ENCODE measurements at places on chromosomes 4 and X.

- DNase-seq = no peak
Observed at GRCh38 chr4:114108869-114109268, 129.4 kb upstream of the ARSJ start.

DNA sequence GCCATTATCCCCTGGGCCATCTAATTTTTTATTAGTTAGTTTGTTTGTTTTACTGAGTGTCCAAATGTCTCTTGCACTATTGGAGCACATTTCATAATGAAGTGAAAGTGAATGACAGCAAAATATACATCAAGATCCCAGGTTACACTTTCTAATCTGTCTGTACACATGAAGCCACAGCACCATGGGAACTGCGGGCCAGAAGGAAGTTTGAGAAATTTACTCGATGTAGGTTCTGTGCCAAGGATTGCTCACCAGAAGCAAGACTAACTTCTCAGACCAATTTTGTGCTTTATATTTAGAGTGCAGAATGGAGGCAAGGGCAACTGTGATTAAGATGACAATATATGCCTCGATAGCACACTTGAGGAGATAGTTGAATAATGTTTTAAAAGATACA lies 258.0 kb downstream of the COL25A1 start:
- no peak for DNase-seq

DNA sequence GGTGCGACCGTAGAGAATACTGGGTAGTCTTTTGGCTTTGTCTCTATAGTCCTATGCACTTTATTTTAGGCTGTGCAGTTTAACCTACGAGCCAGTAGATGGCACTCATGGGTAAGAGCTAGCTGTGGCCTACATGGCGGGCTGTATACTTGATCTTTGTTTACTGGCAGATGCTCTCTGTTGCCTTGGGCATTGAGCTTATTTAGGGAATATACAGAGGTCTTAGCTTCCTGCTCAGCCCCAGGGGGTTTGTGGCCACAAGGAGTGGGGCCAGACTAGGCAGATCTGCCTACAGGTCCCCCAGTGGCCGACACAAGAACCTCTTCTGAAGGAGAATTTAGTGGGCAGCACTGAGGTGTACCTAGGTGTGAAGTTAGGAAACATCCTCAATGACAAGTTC lies 227.6 kb upstream of the HDX start:
- DNase-seq = peak; percentile 59

GRCh38 chrX:128165884-128166408 lies 113.7 kb upstream of the ACTRT1 start:
- no peak for DNase-seq

- no peak for DNase-seq
Observed at GRCh38 chr4:140019619-140020347, 134.2 kb downstream of the MAML3 start.

GRCh38 chrX:134746410-134746785 lies 88.1 kb upstream of the PLAC1 start:
- no peak for DNase-seq

DNA sequence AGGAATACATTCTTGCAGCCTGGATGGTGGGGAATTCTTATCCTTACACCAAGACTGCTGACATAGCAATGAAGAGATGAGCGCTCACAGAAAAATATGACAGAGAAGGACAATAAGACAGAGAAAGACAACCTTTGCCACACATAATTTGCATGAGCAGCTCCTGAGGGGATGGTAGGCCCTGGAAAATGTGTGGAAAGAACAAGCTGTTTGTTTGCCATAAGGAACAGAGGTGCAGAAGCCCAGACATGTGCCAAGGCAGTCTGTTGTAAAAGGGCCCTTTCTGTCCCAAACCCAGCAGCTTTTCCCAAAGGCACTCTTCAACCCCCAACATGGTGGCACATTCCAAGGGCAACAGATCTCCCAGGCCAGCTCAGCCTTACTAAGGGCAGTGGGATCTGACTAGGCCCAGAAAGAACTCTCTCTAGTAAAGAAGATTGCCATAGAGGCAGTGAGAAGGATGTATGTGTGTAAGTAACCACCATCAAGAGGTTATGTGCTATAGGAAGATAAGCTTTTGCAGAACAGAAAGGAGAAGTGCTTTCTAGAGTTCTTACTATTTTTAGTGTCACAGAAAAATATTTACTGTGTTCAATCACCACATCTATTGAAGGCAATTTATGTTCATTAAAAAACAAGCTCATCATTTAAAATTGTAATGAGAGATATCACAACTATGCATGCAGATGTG lies 287.0 kb upstream of the RASGEF1B start:
- DNase-seq = no peak

Measured in HAP-1 (cell line).